Bone marrow (tissue), 2 donors: ENCODE measurements at places on chromosomes 6 and 20.

- DNase-seq: no peak
Observed at GRCh38 chr6:23365732-23366131, 760.3 kb upstream of the NRSN1 start.

- no peak for DNase-seq
Observed at GRCh38 chr6:162999575-163000285, 272.0 kb downstream of the PACRG start.

- DNase-seq: no peak
Observed at GRCh38 chr6:163408352-163408991, 6.0 kb upstream of the QKI start.

- no peak for DNase-seq
Observed at GRCh38 chr6:29641430-29642148, 8.6 kb upstream of the GABBR1 start.

GRCh38 chr6:34757687-34758274, 476 bp downstream of the SNRPC start:
- no peak for DNase-seq

DNA sequence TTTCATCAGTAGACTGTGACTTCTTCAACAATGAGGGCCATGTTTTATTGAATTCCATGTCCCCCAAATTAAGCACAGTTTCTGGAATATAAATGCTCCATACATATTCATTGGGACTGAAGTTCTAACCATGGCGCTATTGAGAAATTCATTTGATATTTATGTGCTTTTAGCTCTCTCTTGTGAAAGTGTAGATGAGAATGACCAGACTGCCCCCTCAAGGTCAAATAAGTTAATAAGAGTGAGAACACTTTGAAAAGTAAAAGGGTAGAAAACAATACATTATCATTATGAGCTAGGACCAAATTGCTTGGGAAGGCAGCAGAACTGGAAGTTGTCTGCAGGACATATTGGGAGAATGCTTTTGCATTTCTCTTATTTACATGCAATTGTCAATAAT, 597.9 kb downstream of the EPM2A start:
- DNase-seq: no peak
